Effector CD8-positive, alpha-beta T cell (primary cell): ENCODE measurements at places on chromosomes 7 and 10.

GRCh38 chr7:82183634-82184033, 259.9 kb downstream of the CACNA2D1 start:
- DNase-seq, result no peak

DNA sequence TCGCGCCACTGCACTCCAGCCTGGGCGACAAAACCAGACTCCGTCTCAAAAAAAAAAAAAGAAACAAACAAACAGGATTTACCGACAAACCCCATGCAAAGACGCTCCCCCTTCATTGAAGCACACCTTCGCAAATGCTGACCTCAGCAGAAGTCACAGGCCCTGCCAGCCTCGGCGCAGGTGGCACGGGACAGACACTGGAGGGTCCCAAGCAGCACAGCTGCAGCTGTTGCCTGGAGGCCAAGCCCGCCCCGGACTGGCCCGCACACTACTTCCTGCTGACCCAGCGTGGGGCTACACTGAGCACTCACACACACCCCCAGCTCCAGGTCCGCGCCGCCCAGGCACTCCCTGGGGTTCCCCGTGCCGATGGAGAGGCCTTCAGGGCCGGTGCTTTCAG, 31.2 kb downstream of the SNX8 start:
- DNase-seq, result no peak

GRCh38 chr10:125097409-125098070, 62.8 kb downstream of the CTBP2 start:
- no peak for DNase-seq

DNA sequence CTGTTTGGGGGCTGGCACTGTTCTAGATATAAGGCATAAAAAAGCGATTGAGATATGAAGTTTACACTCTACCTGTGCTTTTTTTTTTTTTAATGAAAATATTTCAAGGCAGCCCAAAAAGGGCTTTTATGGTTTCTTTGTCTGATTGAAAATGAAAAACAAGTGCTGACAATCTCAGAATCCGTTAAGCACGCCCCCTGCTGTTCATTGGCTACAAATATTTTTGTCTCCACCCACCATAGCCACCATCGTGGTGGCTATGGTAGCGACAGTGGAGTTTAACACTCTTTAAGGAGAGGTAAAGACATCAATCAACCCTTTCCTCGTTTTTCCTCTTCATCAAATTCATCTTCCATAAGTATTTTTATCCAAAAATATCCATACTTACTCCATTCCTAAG, 94.2 kb downstream of the CD36 start:
- DNase-seq, result no peak

DNA sequence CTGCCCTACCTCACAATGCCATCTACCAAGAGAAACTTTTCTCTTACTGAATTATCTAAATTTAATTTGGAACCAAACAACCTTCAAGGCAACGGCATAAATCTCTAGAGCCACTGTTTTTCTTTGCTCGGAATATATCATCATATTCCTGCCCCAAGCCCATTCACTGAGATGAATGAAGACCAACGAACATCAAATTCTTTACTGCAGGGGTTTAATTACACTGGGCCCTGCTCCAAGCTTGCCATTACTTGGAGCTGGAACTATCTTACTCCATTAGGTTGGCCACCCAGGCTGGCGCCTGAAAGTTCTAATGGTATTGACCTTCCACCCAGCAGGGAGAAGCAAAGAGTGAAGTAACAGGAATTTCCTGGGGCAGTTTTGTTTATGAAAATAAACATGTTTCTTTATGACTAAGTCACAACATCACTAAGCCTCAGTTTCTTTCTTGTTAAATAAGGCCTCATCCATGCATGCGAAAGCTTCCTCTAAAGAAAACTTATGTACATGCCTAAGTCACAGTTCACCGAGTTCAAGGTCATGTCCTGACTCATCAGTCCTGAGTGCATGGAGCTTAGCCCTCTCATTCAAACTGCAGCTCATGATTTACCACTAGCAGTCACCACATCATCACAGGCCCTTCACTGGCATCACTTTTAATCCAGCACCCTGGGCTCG, 42.1 kb upstream of the ANAPC16 start:
- no peak for DNase-seq

- DNase-seq, result no peak
Measured at GRCh38 chr7:158740013-158740656, 35.5 kb upstream of the NCAPG2 start.

DNA sequence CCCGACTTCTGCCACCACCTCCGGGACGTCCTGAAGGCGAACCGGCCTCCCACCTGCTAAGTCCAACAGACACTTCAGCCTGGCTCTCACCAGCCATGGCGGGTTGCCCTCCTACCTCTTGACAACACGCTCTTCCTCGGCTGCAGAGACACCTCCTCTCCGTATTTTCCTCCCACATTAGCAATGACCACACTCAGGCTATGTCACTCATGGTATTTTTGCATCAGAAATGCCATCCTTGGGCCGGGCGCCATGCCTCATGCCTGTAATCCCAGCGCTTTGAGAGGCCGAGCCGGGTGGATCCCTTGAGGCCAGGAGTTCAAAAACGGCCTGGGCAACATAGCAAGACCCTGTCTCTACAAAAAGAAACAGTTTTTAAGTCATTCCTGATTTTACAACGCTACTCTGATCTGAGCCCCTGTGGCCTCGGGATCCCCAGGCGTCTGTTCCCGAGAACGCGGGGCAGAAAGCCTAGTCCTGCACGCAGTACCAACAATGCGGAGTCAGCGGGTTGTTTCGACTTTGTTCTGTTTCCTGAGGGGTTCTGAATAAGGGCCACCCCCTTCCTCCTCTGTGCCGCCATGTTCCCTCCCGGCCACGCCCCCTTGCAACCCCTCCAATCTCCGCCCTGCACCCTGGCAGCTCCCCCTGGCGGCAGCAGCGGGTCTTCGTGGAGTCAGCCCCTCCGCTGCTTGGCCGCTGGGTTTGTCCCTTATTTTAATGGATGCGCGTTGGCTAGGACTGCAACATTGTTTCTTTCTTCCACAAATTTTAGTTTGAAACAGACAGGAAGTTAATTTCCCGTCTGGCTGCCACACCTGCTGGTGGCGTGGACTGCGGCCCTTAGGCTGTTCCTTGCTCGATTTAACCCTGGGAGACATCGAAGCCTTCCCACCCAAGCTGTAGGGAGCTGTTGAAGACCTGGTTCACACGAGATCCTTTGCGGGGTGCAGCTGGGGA, 9.7 kb upstream of the ZFAND2A start:
- peak; percentile 96 for DNase-seq

GRCh38 chr7:118185163-118185860, 1.3 kb downstream of the LSM8 start:
- no peak for DNase-seq

DNA sequence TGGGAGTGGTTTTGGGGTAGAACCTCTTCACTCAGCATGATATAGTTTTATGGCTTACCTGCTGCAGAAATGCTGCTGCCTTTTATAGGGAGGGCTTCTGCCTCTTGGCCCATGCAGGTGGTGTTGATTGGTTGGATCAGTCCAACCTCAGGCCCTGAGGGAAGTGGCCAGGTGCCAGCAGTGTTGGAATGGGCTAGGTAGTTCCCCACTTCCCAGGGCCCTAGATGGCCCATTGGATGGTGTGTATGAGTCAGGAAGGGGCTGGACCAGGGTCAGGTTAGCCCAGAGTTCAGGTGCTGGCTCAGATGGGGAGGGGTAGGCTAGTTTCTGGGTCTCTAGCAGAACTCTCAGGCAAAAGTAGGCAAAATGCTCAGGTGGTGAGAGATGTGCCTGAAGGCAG, 455.5 kb downstream of the CCSER2 start:
- DNase-seq, result no peak

DNA sequence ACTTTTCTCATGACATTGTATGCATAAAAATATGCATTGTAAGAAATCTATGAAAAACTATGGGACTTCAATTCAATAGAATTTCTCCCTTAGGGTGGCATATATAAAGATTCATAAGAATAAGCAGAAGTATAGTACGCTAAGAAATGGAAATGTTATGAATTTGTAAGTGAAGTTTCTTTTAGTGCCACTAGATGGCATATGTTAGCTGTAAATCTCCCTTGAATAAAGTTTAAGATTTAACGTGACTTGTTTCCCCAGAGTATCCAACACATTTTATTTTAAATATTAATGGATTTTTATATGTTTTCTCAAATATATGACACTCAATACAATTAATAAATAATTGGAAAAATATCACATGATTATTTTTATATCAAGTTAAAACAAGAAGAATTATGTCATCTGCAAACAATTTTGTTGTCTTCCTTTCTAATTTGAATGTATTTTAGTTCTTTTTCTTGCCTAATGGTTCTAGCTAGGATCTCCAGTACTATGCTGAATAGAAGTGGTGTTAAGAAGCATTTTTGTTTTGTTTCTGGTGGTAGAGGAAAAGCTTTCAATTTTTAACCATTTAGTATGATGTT, 287.2 kb downstream of the HGF start:
- DNase-seq, result no peak

DNA sequence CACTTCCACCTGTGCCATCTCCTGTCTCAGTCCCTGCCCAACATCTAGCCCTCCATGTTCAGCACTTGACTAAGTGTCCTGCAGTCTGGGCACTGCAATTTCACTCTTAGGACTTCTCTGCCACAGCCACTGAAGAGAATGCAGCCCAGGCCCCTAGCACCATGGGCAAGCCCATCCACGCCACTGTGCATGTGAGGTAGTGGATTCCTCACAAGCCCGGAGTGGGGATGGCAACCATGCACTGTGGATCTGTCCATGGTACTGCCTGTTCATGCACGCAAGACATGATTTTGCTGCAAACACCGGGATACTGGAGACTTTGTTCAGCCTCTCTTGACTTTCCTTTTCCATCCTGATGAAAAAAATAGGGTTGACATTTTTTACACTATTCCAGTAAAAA, 12.3 kb downstream of the DDC start:
- no peak for DNase-seq

DNA sequence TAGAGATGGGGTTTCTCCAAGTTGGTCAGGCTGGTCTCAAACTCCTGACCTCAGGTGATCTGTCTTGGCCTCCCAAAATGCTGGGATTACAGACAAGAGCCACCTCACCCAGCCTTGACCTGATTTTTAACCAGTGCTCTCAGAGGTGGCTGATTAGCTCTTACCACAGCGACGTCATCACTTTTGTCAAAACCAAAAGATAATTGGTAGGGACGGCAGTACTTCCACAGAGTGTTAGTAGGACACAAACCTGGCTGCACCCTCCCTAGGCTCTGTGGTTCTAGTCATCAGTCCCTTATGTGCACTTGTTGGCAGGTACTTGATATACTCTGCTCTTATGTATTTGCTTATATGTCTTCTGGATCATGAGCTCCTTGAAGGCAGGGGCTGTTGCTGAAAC, 74.0 kb downstream of the GPR141 start:
- DNase-seq, result no peak

DNA sequence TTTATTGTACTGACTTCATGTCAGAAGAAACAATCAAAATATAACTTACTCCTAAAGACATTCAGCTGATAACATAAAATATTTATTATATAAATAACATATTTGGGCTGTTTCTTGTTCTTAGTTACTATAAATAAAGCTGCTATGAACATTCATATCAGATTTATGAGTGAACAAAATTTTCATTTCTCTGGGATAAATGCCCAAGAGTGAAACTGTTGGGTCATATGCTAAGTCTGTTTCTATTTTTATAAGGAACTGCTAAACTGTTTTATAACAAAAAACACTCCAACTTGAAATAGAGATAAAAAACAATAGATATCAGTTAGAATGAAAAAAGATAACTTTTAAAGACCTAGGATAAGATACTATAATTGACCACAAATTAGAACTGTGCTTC, 26.5 kb upstream of the CC2D2B start:
- DNase-seq, result no peak

DNA sequence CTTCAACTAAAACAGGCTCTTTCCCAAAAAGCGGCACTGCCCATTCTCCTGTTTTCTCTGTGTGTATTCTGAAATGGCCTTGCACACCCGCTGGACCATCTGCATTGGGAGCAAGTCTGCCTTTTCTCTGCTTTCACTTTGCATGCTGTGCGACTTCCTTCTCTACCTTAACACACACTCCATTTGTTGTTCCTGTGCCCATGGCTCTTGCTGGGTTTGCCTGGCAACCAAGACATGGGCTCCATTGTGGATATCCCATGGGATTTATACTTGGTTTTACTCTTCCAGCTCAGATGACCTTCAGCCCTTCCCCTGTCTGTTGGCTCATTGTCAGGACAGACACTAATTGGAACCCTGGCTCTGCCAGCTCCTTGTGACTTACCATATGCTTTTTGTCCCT, 465.3 kb downstream of the REEP3 start:
- no peak for DNase-seq

GRCh38 chr10:72250666-72251065, 23.1 kb upstream of the DDIT4 start:
- no peak for DNase-seq

GRCh38 chr10:113960617-113961181, 83.0 kb upstream of the ADRB1 start:
- DNase-seq, result no peak

- no peak for DNase-seq
Measured at GRCh38 chr7:17168416-17168815, 130.0 kb upstream of the AHR start.

DNA sequence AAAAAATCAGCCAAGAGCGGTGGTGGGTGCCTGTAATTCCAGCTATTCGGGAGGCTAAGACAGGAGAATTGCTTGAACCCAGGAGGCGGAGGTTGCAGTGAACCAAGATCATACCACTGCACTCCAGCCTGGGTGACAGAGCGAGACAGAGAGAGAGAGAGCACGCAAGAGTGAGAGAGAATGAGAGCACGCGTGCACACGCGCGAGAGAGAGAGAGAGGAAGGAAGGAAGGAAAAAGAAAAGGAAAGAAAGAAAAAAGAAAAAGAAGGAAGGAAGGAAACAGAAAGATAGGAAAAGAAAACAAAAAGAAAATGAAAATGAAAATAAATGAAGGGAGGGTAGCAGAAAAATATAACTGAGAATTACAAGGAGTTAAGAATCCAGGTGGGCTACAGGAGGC, 82.7 kb downstream of the SVOPL start:
- no peak for DNase-seq

GRCh38 chr10:83612050-83612449, 527.3 kb upstream of the GHITM start:
- DNase-seq, result no peak

- no peak for DNase-seq
Measured at GRCh38 chr7:35613150-35613549, 81.8 kb downstream of the HERPUD2 start.

DNA sequence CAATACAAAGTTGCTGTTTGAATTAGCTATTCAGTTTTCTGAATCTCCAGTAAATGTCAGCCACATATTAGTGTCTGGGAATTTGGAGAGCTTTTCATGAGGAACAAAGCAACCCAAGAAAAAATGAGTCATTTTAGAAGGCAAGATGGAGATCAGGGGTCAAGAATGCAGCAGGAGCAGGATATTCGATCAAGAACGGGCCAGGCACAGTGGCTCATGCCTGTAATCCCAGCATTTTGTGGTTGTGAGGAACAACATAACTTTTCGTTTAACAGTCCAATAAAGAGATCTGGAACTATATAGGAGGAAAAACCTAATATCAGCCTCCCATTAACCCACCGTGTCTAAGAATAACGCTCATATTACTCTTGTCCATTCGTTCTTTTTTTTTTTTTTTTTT, 600.5 kb downstream of the MAGI2 start:
- DNase-seq, result no peak

DNA sequence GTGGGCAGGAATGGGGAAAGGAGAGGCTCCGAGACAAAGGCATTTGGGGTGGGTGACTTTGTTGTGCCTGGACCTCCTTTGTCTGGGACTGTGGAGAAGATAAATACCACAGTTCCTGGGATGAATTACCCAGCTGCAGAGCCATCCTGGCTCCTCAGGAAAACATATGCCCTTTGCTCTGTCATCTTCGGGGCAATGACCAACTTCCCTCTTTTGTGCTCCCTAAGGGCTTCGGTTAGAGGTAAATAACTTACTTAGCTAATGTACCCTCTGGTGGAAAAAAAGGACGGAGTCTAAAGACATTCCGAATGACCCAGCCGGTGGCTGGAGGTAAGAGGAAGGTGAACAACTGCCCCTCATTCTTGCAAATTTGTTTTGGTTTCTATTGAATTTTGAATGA, 345.7 kb downstream of the GATA3 start:
- DNase-seq, result no peak
